ENCODE measurements at places on chromosomes 16 and 17.

GRCh38 chr17:34009912-34010311 lies 245.2 kb upstream of the CCL2 start:
- no peak for DNase-seq

DNA sequence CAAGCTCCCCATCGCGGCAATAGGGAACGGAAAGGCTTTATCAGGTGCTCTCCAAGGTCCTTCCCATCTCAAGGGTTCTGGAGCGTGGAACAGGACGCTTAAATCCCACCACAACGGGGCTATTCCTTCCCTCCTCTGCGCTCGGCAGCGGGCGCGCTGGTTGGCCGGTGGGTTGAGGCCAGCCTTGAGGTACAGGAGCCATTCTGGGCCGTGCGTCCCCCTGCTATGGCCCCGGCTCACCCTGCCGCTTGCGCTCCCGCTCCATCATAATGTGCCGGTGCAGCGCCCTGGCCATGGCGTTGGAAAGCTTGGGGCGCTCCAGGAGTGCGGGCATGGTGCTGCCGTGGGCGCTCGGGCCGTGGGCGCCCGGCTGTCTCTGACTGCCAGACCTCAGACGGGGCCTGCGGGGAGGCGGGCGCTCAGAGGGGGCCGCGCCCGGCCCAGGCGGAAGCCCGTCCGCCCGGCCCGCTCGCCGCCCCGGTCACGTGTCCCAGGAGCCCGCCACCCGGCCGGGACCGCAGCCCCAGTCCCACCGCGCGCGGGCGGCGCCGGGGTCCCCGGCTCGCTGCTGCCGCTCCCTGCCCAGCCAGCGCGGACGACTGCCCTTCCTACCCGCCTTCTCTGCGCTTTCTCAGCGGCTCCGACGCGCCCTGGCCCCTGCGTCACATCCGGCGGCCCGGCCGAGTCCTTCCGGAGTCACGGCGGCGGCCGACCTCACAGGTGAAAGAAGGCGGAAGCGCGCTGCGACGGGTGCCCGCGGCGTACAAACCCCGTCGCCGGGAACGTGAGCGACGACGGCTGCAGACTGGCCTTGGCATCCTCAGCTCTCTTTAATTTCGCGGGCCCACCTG lies at the start of gene GPS2:
GPS2 (minus strand) TSS at position 642 of the 851 bp plus-strand sequence; CDS start at position 334, 308 bp downstream.
- DNase-seq = peak; percentile 77

DNA sequence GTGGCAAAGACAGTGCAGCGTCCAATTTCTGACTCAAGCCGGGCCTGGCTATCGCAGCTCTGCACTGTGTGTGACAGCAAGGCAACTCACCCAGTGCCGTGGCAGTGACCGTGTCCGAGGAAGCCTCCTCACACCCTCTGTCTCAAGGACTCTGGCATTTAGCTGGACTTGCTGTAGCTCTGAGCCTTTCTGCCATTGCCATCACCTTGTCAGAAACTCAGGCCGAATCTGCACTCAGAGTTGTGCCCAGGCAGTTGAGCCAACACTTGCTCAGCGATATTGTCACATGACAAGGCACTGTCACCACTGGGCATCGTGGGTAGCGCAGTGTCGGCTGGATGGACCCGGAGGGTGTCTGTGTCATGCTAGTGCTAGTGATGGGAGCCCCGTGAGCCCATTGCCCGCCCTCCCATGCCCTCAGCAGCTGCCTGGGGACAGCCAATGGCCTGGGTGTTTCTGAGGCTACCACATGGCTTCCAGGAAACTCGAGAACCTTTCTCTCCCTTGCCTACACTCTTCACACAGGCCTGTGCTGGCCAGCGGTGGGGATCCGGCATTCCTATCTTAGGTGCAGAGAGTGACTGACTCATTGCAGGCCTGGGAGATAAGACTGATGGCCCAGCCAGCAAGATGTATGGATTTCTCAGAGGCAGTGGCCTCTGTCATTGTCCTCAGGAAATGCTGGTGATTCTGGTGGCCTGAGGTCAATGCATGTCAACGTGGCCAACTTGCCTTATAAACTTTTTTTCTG lies 22.1 kb upstream of the STH start:
- DNase-seq = no peak

GRCh38 chr17:34081269-34081668 lies 173.8 kb upstream of the CCL2 start:
- no peak for DNase-seq

DNA sequence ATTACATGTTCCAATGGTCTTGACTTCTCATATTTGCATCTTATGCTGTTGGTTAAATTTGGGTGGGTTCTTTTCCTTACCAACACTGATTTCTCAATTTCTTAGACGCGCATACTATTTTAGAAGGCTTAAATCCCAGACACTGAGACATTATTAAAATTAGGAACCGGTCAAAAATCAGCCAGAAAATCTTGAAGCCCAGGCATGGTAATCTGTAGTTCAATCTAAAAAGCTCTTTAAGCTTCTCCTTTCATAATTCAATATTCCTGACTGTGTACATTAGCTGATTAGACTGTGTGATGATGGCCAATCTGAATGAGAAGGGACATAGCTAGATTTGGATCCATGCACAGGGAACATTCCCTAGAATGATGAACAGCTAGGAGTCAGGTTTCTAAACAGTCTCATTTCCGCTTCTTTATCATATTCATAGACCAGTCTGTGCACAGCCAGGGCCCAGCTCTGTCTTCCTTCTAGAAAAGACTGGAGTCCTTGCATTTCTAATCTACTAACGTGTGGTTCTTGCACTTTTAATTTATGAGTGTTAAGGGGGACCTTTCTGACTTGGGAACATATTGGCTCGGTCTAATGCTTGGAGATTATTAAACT lies 189.3 kb downstream of the AATF start:
- DNase-seq = no peak

- DNase-seq = peak; percentile 74
These were observed 40.5 kb upstream of the ACSF3 start for GRCh38 chr16:89052890-89053724.

DNA sequence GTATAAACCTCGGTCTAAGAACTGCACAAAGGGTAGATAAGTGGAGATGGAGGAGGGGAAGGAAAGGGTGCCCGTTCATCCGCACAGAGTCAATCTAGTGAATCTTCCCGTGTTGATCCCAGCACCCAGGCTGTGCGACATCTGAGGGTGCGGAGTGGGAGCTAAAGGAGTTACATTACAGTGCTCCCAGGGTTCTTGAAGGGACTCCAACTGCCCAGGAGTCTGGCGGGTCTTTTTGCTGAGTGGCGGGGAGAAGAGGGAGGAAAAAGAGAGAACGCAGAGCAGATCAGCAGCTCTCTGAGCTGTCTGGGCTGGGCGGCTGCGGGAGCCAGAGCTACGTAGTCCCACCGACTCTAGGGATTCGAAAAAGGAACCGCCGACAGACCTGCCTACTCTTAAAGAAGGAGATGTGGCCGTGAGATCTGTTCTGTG lies 1.6 kb upstream of the CA10 start:
- DNase-seq = no peak

- DNase-seq = no peak
These were observed 5.6 kb upstream of the KRT34 start for GRCh38 chr17:41387670-41388069.

GRCh38 chr16:66906916-66907836 lies 11.5 kb downstream of the CDH16 start:
- no peak for DNase-seq

GRCh38 chr16:56193951-56194726 lies 2.9 kb downstream of the GNAO1 start:
- peak; percentile 67 for DNase-seq

DNA sequence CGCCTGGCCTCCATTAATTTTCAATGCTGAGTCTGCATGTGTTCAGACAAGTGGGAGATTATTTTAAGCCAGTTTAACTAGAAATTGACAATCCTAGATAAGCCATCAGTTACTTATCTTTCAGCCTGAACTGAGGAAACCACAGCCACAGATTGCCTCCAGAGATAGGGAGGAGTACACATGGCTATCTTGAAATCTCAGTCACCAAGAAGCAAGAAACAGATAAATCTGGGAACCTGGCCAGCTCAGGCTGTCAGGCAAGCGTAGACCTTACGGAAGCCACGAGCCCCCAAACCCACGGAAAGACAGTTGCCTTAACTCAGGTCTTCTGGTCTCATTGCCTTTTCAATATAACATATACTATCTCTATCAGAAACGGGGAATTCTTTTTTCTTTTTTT lies 2.0 kb upstream of the GLG1 start:
- DNase-seq = no peak

DNA sequence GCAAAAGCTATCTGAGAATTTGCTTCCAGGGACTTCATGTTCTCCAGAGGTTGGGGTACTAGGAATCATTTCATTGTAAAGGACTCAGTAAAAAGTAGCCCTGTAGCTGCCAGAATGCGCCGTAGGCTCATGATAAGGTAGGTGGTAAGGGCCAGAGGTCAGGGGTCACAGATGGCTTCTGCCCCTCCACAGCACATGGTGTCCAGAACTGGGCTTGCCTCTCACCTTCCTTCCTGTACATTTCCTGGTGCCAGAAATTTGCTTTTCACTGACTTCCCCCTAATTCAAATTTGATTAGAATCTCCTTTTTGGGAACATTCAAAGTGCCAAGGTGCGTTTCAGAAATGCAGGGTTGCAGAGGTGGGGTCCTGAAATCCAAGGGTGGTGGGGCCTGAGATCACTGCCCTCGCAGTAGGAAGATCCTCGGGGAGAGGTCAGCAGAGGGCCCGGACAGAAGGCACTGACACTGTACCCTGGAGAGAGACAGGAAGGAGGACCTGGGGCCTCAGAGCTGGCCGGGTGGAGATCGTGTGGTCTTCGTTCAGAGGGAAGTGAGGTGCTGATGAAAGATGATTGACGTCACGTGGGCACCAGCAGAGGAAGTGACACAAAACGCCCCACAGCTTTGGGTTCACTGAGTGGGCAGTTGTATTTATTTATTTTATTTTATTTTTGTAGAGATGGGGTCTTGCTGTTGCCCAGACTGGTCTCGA lies 25.5 kb upstream of the METRNL start:
- DNase-seq = no peak

GRCh38 chr17:2090804-2091534 lies 36.1 kb downstream of the HIC1 start:
- DNase-seq = no peak

DNA sequence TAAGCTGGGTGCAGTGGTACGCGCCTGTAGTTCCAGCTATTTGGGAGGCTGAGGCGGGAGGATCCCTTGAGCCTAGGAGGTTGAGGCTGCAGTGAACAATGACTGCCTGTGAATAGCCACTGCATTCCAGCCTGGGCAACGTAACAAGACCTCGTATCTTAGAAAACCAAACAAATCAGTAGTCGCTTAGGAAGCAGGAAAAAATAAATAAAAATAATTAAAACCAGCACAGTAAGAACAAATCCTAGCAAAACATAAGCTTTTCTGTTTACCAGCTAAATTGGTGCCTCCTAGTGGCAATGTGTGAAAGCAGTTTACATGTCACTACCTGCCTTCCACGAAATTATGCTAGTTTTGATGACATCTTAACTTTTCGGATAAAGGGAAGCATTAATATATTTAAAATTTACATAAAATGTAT lies 1.3 kb downstream of the ARMC5 start:
- peak; percentile 6 for DNase-seq

DNA sequence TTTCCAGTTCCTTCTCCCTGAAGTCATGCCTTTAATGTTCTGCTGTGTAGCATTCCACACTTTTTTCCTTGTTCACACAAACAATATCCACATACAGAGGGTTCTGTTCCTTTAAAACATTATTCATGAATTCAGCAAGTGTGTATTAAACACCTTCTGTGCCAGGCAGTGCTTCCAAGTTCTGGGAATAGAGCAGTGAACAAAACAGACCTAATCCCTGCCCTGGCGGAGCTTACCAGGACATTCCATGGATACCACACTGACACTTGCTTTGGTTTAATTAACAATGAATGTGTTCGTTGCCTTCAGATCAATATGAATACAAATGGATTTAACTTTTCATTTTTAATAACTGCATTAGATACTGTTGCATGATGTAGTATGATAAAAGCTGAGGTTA lies 57.9 kb upstream of the CLEC19A start:
- DNase-seq = no peak

- DNase-seq = no peak
These were observed 46.7 kb downstream of the WNT3 start for GRCh38 chr17:46771561-46772474.

DNA sequence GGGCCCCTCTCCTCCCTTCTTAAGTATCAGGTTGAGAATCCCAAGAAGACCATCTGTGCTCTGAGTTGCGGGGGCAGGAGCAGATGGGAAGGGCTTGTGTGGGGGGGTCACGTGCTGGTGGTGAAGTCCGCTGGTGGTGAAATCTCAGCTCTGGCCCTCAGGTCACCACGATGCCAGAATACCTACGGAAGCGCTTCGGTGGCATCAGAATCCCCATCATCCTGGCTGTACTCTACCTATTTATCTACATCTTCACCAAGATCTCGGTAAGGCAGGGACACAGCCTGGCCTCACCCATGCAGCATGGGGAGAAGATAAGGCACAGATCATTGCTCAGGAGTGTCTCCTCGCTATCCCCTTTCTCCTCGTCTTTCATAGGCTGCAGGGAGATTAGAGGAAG lies 29.7 kb downstream of the SLC5A11 start:
- no peak for DNase-seq

- DNase-seq = no peak
These were observed 205.2 kb downstream of the RAB11FIP4 start for GRCh38 chr17:31596382-31597323.

DNA sequence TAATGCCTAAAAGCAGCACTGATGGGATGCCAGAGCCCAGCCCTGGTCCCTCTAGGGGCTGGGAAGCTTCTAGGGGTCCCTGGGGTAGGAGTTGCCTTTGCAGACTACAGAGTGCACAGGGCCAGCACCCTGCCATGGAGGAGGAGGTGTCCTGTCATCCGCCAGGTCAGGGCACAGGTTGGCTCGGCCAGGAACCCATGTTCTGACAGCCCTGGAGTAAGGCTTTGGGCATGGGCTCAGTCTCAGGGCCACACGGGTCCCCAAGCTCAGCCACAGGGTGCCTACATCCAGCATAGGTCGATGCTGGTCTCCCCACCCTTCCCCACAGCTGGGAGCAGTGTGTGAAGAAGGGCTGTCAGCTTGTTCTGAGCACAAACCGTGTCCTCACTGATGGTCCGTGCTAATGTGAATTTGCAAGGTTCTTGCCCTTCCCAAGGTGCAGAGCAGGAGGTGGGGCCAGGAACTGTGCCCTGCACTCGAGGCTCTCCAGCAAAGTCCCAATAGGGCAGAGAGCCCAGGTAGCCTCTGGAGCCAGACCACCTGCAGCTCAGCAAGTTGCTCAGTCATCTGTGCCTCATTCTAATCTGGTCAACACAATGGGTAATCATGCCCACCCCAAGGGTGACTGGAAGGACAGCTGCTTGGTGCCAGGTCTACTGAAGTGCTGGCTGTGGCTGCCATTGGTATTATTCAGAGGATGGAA lies 72.8 kb downstream of the AMFR start:
- no peak for DNase-seq

GRCh38 chr17:46974086-46974485 lies 5.0 kb downstream of the RPRML start:
- DNase-seq = no peak

DNA sequence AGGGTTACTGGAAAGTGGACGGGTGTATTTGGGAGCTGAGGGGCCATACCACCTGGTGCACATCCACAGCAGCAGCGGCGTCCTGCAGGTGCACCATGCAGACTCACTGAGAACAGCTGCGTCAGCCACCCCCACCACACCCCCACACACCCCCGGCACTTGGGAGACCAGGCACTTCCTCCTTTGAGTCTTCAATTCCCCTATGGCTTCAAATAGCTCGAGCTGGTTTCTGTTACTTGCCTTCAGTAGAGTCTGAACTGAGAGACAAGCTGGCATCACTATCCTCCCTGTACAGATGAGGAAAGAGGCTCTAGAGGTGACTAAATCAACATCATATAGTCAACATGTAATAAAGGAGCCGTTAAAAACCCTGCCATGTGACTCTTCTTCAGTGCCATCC lies 15.4 kb downstream of the CUEDC1 start:
- DNase-seq = peak; percentile 22

- DNase-seq = no peak
These were observed 59.0 kb downstream of the ANKFY1 start for GRCh38 chr17:4204710-4205173.

Measured in DMS79 (cell line).